Endodermal cell (in vitro differentiated cells): ENCODE measurements at places on chromosomes 7 and 10. TPM values are rescaled to one million over a fixed set of nuclear protein-coding genes. Genes with fewer than 3 reads are reported as not detected.

The MSANTD7 gene
- 8.5 to 15.1 TPM (median 14.6 TPM) in 3 replicates for total RNA-seq

The IFIT1 gene
- total RNA-seq = 0.19 TPM in 1 of 3 replicates, not detected in the others

GRCh38 chr7:74026406-74026902, 1.5 kb upstream of the ELN start:
- peaks cover 10% of the 10 kb centered on the region for H3K4me1 ChIP-seq
- no peaks in the 10 kb centered on the region for H3K27me3 ChIP-seq
- DNase-seq = no peak
- no peak overlapping the region for H3K4me3 ChIP-seq

DNA sequence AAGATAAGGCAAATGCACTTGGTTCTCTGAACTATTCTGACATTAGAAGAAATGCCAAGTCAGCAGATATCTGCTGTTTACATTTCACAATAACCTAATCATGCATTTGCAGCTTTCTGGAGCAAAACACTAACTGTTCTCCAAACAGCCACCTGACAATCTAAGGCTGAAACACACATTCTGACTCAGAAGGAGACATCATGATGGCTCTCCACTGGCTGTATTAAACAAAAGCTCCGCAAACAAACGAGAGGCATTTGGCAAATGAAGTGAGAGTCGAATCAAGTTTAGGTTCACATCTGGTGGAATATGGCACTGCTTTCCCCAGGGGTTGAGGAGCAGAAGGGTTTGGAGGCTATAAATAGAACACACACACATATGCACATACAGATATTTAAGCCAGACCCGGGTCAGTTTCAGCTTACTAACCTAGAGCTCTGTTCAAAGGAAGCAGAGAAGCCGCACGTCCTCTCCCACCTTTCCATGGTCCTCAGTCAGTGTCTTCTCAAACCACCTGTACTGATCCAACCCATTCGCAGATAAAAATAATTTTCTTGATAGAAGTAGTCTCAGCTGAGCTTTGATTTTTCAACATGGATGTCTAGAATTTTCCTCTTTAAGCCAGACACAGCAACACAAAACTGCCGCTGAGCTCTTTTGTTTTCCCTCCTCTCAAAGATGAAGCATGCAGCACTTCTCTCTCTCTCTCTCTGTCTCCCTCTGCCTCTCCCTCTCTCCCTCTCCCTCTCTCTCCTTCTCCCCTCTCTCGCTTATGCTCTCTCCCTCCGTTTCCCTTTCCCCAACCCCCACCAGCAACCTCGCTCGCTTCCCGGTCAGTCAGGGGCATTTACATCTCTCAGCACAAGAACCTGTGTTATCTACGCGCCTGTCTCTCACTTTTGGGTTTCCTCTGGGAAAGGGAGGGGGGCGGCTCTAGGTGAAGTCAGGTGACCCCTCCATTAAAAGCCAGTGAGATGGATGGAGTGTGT, 682.8 kb downstream of the MAGI2 start:
- DNase-seq = peak; percentile 88
- no peak overlapping the region for H3K27ac ChIP-seq
- peaks cover 2% of the 10 kb centered on the region for H3K4me1 ChIP-seq

DNA sequence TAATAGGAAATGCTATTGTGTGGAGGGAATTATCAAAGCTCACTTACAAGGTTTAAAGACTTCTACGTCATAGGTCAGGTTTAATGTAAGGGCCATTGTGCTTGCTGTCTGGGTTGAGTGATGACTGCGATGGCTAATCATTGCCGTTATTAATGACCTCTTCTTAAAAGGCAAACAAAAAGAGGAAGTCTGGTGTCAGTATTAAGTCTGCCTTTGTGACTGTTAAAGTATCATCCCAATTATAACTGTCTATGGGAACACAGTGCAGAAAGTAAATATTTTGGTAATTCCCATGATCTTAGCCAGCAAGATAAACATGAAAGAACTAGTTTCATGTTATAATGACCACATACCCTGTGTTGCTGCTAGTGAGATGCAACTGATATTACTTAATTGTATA, 382.4 kb downstream of the BBS9 start:
- H3K27me3 ChIP-seq = no peaks in the 10 kb centered on the region
- no peaks in the 10 kb centered on the region for H3K4me1 ChIP-seq
- H3K36me3 ChIP-seq = no peaks in the 10 kb centered on the region
- no peak for DNase-seq
- no peak overlapping the region for H3K27ac ChIP-seq
